ENCODE measurements at places on chromosomes 6 and 20.

- DNase-seq = no peak
Measured at GRCh38 chr6:14882394-14883026, 363.4 kb upstream of the JARID2 start.

GRCh38 chr6:12935637-12936036, 219.1 kb downstream of the PHACTR1 start:
- no peak for DNase-seq

- peak; percentile 1 for DNase-seq
Measured at GRCh38 chr6:32589596-32590449, at the start of gene HLA-DRB1. TSS of gene HLA-DRB1 (minus strand) at chr6:32589848. CDS start at chr6:32589742, 106 bp downstream.

GRCh38 chr6:118567974-118568373, 19.9 kb downstream of the PLN start:
- DNase-seq = no peak

DNA sequence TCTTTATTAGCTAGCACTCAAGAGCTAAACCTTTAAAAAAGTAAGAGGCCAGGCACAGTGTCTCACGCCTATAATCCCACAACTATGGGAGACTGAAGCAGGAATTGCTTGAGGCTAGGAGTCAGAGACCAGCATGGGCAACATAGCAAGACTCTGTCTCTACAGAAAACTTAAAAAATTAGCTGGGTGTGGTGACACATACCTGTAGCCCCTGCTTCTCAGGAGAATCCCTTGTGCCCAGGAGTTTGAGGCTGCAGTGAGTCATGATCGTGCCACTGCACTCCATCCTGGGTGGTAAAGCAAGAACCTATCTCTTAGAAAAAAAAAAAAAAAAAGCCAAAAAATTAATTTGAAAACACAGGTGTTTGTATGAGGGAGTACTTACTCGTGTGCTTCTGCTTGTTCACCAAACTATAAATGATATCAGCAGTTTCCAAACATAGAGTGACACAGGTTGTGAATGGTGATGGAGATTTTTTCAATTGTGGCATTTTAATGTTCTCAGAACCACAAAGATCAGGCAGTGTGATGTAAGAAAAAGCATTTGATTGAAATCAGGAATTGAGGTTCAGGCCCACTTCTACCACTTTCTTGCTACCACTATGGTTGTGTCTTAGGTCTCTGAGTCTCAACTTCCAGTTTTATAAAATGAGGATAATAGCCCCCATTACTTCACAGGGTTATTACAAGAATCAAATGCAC, 104.9 kb downstream of the FOXO3 start:
- DNase-seq = no peak

DNA sequence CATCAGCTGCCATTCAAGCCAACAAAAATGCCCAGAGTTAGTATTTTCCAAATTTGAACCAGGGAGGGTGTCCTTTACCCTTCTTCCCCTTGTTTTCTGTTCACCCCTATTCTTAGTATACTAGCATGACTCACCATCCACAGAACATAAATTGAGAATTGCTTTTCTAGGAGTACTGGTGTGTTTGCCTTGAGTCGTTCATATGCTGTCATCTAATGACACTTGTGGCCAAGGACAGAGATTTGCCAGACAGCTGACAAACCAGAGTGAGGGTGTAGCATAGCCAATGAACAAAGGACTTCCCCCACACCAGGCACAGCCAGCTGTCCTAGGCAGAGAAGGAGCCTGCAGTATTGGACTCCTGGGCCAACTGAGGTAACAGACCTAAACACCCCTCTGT, 62.2 kb downstream of the FILIP1 start:
- no peak for DNase-seq

DNA sequence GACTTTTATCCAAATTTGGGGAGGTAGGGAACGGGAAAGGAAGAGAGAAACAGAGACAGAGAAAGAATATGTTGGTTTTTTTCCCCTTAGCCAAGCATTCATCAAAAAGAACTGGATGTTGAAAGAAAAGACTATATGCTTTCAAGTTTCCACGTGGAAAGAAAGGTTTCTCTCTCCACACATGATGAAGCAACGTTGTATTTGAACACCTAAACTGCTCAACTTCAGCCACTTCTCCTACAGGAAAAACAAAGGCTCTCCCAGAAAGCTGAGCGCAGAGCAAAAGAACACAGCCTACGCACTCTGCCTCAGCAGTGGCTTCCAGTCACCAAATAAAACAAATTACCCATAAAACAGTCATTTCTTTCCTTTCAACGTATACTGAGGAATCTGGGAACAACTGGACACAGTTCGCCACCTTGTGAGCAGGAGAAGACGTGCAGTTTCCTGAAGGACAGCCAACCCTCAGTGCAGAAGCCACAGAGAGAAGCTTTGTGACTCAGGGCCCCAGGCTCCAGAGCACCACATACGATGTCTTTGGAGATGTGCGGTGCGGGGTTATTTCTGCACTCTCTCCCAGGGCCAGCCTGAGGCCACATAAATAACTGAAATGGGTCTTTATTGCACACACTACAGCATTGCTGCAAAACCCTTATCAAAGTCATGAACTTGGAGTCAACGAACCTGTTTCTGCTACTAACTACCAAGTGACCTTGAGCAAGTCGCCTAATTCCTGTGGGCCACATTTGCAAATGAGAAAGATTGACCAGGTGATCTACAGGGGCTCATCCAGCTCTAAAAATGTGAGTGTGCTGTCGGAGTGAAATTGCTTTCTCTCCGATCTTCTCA, 10.1 kb downstream of the IL17F start:
- DNase-seq = no peak

- no peak for DNase-seq
Measured at GRCh38 chr20:10909803-10910202, 236.0 kb upstream of the JAG1 start.

DNA sequence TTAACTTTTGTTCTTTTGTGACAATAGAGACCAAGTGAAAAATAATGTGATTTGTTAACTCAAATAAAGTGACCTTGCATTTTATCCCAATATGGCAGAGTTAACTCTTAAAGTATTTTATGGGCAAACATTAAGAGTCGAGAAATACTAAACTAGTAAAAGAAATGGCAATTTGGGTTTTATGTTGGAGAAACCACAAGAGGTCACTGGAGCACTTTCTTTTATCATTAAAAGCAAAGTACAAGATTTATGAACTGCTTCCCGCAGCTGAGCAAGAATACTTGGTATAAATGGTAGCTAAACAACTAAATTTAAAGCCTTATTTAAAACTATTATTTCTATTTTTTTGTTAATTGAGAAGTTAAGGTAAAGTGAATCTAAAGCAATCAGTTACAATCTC, 33.5 kb upstream of the MCM9 start:
- no peak for DNase-seq

GRCh38 chr6:122628714-122629113, 18.5 kb downstream of the PKIB start:
- no peak for DNase-seq

DNA sequence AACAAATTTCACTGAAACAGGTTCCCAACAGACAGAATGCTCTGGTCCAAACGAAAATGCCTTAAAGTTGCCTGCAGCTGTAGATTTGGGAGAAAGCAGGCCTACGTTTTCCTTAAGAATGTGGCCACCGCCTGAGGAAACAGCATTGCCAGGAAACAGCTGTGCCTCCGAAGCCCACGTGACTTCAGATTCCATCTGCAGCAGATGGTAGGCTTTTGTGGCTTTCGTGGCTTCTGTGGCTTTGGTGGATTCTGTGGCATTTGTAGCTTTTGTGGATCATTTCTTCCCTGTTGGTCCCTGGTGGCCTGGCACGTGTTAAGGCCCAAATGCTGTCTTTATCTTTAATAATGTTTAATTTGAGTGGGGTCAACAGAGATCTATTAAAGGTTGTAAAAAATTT, 222.9 kb downstream of the TTLL2 start:
- DNase-seq = no peak

- no peak for DNase-seq
Measured at GRCh38 chr6:37284781-37285180, 26.8 kb upstream of the TMEM217 start.

DNA sequence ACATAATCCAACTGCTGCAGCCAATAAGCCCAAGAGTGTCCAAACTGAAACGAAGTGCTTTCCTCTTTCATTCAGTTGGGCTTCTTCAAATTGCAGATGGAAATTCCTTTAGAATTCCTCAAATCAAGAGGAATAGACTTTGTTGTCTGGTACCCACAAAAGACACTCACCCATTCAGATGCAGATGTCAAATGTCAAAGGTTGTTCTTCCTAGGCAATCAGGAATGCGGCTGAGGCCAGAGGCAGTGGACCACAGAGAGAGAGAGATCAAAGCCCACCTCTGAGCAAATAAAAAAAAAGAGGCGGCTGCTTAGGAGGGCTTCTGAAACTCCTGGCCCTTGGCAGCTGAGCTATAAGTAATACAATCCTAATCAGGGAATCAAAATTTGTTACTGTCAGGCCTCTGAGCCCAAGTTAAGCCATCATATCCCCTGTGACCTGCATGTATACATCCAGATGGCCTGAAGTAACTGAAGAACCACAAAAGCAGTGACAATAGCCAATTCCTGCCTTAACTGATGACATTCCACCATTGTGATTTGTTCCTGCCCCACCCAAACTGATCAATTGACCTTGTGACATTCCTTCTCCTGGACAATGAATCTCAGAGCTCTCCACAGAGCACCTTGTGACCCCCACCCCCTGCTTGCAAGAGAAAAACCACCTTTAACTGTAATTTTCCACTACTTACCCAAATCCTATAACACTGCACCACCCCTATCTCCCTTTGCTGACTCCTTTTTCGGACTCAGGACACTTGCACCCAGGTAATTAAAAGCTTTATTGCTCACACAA, 303.0 kb upstream of the GJE1 start:
- no peak for DNase-seq

- DNase-seq = no peak
Measured at GRCh38 chr20:35192118-35192872, 20.4 kb downstream of the PROCR start.

DNA sequence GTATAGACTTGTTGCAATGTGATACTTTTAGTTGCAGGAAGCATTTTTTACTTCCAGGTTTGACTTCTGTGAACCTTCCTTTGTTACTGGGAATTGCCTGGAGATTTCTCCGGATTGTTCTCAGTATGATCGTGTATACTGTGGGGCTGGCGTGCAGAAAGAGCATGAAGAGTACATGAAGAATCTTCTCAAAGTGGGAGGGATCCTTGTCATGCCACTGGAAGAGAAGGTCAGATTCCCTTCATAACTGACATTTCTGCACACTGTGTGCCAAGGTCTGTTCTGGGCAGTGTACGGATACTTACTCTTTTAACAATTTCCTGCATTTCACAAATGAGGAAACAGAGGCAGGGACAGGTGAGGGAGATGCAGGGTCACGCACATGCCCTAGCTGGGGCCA, 9.7 kb downstream of the PCMTD2 start:
- DNase-seq = no peak

GRCh38 chr20:35199740-35200139, 26.8 kb upstream of the MMP24 start:
- DNase-seq = no peak

GRCh38 chr20:37504404-37505096, 16.5 kb upstream of the NNAT start:
- no peak for DNase-seq

DNA sequence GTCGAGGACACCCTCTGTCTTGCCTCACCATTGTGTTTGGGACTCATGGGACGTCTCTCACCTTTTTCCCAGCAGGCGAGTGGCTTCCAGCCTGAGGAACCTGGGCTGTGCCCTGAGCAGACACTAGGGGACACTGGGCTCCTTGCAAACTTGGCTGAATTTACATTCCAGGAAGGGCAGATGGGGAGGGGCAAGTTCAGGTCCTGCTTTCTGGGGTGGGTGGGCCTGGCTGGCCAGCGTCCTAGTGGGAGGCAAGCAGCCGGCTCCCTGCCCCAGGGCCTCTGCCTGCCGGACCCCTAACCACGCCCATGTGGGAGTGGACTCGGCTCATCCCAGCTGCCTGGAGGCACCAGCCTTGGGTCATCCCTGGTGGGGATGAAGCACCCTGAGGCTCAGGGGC, 48.2 kb upstream of the MLN start:
- no peak for DNase-seq

DNA sequence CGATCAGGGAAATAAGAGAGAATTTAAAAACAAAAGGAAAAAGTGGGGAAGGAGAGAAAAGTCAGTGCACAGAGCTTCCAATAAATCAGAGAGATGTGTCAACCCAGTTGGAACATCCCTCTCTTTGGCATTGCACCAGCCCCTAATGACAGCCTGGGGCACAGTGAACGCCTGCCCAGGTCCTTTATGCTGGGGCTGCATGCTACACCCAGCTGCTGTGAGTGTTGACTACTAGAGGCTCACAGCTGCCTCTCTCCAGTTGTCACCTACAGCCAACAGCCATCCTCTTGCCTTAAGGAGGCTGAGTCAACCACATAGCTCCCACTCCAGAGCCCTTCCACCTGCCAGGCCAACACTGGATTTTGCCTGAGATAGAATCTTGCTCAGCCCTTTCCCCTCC, 19.0 kb downstream of the OR2H2 start:
- DNase-seq = no peak

DNA sequence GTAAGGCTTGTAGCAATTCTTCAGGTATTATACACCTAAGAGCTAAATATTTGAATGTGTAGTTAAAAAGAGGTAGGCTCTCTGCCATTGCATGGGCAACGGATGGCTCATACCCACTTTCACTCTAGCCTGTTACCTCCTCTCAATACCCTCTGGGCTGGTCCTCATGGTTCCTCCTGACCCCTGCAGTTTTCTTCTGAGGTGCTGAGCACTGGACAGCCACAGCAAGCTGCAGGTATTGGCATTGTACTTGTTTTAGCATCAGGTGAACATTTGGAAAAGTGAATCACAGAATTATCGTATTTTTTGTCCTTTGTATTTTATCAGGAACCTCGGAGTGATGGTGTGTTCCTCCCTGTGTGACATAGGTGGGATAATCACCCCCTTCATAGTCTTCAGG, 32.9 kb downstream of the SLC22A1 start:
- no peak for DNase-seq

DNA sequence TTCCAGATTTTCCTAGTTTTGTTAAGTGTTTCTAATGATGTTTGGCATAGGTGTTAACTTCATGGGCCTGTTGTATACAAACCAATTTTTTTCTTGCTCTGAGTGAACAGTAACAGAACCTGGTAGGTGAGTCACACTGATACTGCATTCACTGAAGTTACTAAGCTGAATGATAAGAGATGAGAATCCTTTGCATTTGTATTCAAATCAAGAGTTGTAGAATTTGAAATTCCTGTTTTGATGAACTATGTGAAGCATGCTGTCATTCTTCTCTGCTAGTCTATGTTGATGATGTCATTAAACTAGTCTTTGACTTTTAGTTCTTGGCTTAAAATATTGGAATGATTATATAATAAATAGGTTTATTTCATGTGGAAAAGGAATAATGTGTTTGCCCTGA, 37.9 kb downstream of the PTPRA start:
- no peak for DNase-seq
